ENCODE measurements at places on chromosomes 2 and 18.

DNA sequence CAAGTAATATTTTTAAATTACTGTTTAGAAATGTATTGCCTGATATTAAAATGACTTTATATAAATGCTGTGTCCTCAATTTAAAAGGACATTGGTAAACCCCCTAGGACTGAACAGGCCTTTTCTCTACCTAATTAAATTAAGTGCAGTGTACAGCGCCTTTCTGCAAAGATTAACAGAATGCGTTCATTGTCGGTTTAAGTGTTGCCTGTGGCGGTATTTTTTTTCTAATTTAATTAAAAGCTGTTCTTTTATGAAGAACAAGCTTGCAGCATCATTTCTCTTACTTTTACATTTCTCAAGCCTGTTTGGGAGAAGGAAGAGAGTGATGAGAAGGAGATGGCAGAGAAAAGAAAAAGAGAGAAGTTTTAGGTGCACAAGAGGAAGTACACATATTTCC is 344.9 kb downstream of the CPS1 start:
- H3K27ac ChIP-seq, result no peak overlapping the region
- H3K36me3 ChIP-seq, result no peaks in the 10 kb centered on the region
- DNase-seq, result no peak
- H3K4me1 ChIP-seq, result no peaks in the 10 kb centered on the region

DNA sequence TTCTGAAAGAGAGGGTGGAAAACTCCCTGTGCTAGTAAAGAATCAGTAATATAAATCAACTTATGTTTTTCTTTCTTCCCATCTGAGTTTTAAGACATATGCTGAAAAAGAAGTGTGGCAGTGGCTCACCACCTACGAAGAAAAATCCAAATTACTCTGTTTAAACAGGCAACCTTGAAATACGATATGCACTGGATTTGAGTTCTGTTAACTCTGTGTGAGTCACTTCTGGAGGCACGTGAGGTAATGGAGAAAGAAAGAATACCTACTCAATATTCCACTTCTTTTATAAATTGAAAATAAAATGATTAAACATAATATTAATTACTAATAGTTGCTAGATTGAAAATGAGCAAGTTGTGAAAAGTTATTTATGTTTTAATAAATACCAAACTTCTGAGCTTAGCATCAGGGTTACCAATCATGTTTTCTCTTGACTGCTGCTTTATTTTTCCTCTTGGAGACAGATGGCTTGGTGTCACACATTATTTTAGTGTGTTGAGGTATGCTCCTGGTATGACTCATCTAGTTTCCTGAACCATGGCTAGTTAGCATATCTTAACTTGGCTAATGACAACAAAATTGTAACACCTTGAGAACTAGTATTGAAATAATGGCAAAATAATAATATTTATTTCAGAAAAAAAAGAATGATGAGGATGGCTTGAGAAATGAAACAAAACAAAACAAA is 1705.5 kb upstream of the PIK3C3 start:
- DNase-seq, result no peak
- no peaks in the 10 kb centered on the region for H3K4me1 ChIP-seq
- no peak overlapping the region for H3K4me3 ChIP-seq
- no peaks in the 10 kb centered on the region for H3K36me3 ChIP-seq

DNA sequence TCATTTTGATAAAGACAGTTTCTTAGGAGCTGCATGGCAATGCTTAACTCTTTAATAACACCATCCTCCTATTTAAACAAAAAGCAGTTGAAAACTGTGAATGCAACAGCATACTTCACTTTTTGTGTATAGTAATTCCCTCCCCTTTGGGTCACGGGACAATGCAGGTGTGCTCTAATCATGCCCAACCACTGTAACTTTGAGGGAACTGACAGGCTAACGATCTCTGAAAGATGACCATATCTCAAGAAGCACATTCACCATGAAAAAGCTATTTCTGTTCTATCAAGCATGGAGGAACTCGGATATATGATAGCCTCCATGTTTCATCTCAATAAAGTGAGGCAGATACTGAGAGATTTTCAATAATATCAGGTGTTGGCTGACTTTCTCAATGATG is 81.1 kb upstream of the CD226 start:
- no peak overlapping the region for H3K27ac ChIP-seq
- H3K36me3 ChIP-seq, result peaks cover 3% of the 10 kb centered on the region
- no peak for DNase-seq
- H3K4me3 ChIP-seq, result no peak overlapping the region
- no peaks in the 10 kb centered on the region for H3K27me3 ChIP-seq
- no peaks in the 10 kb centered on the region for H3K4me1 ChIP-seq

DNA sequence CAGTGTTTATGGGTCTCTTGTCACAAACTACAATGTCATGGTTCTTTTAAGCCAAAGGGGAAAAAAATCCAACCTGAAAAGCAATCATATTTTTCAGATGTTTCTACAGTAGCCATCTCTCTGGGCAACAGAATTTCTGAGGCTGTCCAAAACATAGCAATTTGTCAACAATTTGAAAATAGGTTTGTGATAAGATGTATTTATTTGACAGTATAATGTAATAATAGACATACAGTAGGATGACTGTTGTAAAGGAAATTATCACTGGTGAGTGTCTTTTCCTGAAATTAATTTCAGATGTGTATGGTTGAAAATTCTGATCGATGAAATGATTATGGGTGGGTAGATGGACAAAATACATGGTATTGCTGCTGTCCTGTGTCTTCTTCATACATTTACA is 1230.1 kb upstream of the CDH2 start:
- H3K36me3 ChIP-seq, result no peaks in the 10 kb centered on the region
- H3K27ac ChIP-seq, result no peak overlapping the region
- no peaks in the 10 kb centered on the region for H3K27me3 ChIP-seq
- no peak overlapping the region for H3K4me3 ChIP-seq
- DNase-seq, result no peak

GRCh38 chr2:11438555-11439080 is 27.3 kb downstream of the E2F6 start:
- H3K4me1 ChIP-seq, result no peaks in the 10 kb centered on the region
- no peak overlapping the region for H3K27ac ChIP-seq
- no peak overlapping the region for H3K4me3 ChIP-seq
- no peaks in the 10 kb centered on the region for H3K36me3 ChIP-seq
- DNase-seq, result no peak

- no peaks in the 10 kb centered on the region for H3K4me1 ChIP-seq
- H3K27me3 ChIP-seq, result no peaks in the 10 kb centered on the region
- no peak overlapping the region for H3K27ac ChIP-seq
- no peak for DNase-seq
- no peaks in the 10 kb centered on the region for H3K36me3 ChIP-seq
- no peak overlapping the region for H3K4me3 ChIP-seq
These were observed 12.6 kb downstream of the UBE2E3 start for GRCh38 chr2:180992994-180993393.

DNA sequence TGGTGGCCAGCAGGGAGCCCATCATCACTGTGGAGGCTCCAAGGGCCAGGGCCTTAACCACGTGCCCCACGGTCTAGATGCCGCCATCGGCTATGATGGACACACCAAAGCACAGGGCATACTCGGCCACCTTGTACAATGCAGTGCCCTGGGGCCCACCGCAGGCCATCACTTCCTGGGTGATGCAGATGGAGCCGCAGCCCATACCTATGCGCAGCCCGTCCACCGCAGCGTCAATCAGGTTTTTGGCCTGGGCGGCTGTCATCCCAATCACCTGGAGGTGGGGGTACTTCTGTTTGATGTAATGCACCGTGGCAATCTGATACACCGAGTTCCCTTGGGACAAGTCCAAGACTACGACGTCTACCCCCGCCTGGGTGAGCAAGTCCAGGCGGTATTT is 153.3 kb upstream of the ZSWIM2 start:
- no peak overlapping the region for H3K4me3 ChIP-seq
- DNase-seq, result no peak
- no peaks in the 10 kb centered on the region for H3K4me1 ChIP-seq
- no peaks in the 10 kb centered on the region for H3K27me3 ChIP-seq
- H3K36me3 ChIP-seq, result no peaks in the 10 kb centered on the region

GRCh38 chr18:28177828-28178635 is 1.1 kb upstream of the CDH2 start:
- peak overlapping the region; percentile 58 for H3K4me3 ChIP-seq
- H3K36me3 ChIP-seq, result no peaks in the 10 kb centered on the region
- no peaks in the 10 kb centered on the region for H3K27me3 ChIP-seq
- DNase-seq, result peak; percentile 75
- H3K4me1 ChIP-seq, result no peaks in the 10 kb centered on the region

Measured in fibroblast of lung (primary cell).